ENCODE measurements at places on chromosomes 1 and 21.

- DNase-seq: no peak
Observed at GRCh38 chr1:222861062-222861461, 46.2 kb downstream of the DISP1 start.

GRCh38 chr21:29228306-29228705 lies 70.4 kb upstream of the BACH1 start:
- DNase-seq: no peak

- no peak for DNase-seq
Observed at GRCh38 chr1:117169871-117170596, 40.7 kb downstream of the VTCN1 start.

GRCh38 chr1:223125766-223126165 lies 17.3 kb downstream of the TLR5 start:
- no peak for DNase-seq

GRCh38 chr1:20125100-20125499 lies 5.8 kb upstream of the PLA2G2D start:
- no peak for DNase-seq

Data from AG08396 (cell line).